Hematopoietic multipotent progenitor cell (in vitro differentiated cells): ENCODE measurements at places on chromosomes 3 and 15.
A peak's percentile ranks its signal among the peaks of the same experiment; 100 is the strongest.

DNA sequence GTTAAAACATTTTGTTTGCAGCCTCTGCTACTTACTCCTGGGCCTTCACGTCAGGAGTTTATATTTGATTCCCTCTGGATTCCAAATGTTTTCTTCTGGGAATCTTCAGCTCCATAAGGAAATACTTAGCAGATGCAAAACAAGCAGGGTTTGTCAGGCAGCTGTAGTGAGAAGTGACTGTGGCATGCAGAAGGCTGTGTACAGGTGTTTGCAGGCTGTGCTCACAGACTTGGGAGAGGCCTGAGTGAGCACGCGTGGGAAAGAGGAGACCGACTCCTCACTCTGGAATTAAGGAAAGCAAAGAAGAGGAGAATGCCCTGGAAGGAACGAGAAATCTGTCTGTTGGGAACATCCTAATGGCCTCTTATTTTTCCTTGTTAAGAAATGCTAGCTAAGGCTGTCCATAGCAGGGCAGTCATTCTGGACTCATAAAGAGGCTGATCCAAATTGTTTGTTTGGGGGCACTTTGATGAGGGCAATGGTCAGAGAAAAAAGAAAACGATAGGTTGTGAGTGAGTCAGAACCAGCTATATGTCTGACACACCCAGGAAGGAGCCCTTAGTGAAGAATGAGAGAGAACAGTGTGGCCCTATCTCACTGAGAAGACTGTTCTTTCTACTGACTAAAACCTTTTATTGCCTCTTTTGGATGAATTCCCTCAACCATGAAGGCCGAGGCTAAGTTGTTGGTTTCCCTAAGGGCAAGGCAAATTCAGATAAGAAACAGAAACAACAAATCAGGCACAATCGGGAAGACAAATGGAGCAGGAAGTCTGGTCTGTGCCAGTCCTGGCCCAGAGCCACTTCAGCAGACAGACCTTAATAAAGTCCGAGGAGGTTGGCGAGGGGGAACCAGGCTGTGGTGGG, 82.6 kb downstream of the TGFBR2 start:
- DNase-seq = no peak

GRCh38 chr3:187750006-187750512, 4.8 kb upstream of the BCL6 start:
- no peak for DNase-seq

- no peak for DNase-seq
These were observed 34.8 kb upstream of the RAB6B start for GRCh38 chr3:133930341-133930933.

- DNase-seq = peak; percentile 76
These were observed 111.5 kb downstream of the ZNF609 start for GRCh38 chr15:64571857-64572291.

- no peak for DNase-seq
These were observed 50.6 kb upstream of the NMNAT3 start for GRCh38 chr3:139728414-139728813.

DNA sequence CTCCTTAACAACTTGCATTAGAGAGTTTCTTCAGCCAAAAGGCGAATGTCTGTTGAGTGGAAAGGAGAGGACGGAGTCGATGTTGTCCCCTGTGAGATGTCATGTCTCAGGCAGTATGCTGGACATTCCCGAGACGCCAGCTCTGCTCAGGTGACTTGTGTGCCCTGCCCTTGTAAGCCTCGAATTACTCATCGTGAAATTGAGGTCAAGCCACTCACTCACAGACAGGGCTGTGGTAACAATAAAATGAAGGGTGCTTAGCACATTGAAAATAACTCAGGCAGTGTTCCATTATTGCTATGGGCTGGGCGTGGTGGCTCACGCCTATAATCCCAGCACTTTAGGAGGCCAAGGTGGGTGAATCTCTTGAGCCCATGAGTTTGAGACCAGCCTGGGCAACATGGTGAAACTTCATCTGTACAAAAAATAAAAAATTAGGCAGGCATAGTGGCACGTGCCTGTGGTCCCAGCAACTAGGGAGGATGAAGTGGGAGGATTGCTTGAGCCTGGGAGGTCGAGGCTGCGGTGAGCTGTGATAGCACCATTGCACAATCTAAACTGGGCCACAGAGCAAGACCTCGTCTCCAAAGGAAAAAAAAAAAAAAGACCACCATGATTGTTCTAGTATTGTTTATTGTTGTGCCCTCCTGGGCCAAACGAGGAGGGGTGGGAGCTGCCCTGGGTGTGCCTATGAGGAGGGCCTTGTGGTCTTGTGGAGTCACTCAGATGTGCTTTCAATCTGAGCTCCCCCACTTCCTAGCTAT, 214.4 kb downstream of the THSD4 start:
- DNase-seq = no peak

- no peak for DNase-seq
These were observed 28.8 kb downstream of the LYZL4 start for GRCh38 chr3:42381551-42382082.

DNA sequence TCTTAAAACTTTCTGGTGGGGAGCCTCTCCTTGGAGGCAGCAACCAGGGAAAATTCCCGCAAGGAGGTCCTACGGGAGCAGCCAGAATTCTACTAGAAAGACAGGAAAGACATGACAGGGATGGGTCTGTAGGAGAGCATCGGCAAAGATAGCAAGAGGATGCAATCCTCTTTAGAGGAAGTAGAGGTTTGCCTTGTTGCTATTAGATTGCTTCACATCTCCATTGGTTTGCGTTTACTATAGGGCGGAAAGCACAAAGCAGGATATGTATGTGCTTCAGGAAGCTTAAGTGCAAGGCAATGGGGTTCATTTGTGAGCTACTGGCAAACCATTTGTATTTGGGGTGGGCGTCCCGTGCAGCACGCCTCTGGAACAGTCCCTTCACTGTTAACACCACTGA, 193.0 kb downstream of the RORA start:
- no peak for DNase-seq

- no peak for DNase-seq
These were observed 33.0 kb downstream of the MYZAP start for GRCh38 chr15:57624730-57625129.

DNA sequence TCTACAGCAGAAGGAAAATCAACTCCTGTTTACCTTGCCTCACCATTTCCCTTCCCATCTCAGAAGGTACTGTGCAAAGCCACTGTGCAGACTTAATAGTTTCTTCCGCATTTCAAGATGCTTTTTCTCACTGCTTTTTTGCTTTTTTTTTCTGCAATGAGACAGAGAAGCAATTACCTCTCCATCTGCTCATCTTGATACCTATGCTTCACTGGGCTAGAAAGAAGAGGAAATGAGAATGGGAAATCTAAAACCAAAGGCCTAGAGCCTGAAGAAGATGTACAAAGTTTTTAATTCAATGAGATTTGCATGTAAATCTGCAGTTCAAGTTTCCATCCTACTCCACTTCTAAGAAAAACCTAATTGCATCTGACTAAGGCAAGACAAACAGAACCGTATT, 238.1 kb upstream of the SETMAR start:
- DNase-seq = no peak

GRCh38 chr15:96783746-96784145, 453.2 kb downstream of the NR2F2 start:
- no peak for DNase-seq

- no peak for DNase-seq
These were observed 142.9 kb upstream of the BFSP2 start for GRCh38 chr3:133256787-133257483.

GRCh38 chr3:108060331-108060730, 30.5 kb downstream of the CD47 start:
- DNase-seq = no peak

DNA sequence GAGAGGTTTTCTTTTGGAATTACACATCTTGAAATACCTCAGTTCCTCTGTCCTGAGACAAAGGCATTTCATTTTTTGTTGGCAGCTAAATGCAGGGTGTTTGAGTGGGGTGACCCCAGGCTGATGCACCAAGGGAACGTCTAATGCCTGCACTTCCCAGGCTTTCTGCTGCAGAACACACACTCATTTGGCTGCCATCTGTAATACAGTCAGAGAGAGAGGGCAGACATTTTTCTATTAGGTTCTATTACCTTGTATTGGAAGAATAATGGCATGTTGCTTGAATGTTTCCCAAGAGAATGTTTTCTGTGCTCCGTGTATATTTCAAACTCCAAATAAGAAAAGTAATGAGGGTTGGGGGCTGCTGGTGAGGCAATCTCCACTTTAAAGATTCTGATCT, 87.1 kb downstream of the PTPRG start:
- no peak for DNase-seq

- no peak for DNase-seq
These were observed 37.4 kb downstream of the FAIM start for GRCh38 chr3:138646008-138646407.

- no peak for DNase-seq
These were observed 201.9 kb upstream of the ARPP21 start for GRCh38 chr3:35437381-35437780.

GRCh38 chr15:74297887-74298286, 61.8 kb downstream of the CCDC33 start:
- DNase-seq = no peak

GRCh38 chr3:35745802-35746484, 106.6 kb downstream of the ARPP21 start:
- DNase-seq = no peak

DNA sequence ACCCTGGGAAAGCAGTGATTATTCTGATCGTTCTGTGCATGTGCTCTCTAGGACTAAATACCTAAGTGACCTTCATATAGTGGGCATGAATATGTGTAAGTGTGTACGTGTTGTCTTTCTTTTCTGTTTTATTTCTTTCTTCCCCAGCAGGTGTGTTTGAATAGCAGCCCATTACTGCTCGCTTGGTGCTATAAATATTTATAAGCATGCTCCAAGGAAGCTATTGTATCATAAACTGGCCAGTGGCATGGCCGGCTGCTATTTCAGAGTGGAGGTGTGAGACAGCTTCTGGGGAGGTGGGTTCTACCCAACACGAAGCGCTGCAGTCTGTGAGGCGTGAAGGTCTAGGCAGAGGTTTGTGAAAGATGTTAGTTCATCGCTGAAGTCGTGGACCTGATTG, 641.8 kb downstream of the NTRK3 start:
- DNase-seq = no peak

- no peak for DNase-seq
These were observed 812.3 kb downstream of the NSUN3 start for GRCh38 chr3:94875149-94875548.

GRCh38 chr15:99211926-99212325, 37.5 kb downstream of the TTC23 start:
- DNase-seq = no peak

GRCh38 chr3:81951106-81951505, 189.7 kb upstream of the GBE1 start:
- no peak for DNase-seq

DNA sequence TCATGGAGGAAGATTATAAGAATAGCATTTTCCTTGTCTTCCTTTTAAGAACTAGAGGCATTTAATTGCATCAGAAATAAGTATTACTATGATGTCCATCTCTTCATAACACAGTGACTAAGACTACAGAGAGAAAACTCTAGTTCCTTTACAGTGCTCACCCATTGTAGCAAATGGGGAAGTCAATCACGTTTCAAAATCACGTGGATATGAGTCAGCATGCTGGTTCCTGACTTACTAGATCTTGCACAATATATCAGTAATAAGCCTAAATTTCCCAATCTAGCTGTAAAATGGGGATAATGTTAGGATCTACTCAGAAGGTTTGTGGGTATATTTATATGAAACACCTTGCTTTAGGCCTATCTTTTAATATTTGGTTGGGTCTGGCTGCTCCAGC, 254.8 kb upstream of the EOMES start:
- DNase-seq = peak; percentile 33

- DNase-seq = no peak
These were observed 297.5 kb upstream of the LYSMD4 start for GRCh38 chr15:100030586-100031229.

DNA sequence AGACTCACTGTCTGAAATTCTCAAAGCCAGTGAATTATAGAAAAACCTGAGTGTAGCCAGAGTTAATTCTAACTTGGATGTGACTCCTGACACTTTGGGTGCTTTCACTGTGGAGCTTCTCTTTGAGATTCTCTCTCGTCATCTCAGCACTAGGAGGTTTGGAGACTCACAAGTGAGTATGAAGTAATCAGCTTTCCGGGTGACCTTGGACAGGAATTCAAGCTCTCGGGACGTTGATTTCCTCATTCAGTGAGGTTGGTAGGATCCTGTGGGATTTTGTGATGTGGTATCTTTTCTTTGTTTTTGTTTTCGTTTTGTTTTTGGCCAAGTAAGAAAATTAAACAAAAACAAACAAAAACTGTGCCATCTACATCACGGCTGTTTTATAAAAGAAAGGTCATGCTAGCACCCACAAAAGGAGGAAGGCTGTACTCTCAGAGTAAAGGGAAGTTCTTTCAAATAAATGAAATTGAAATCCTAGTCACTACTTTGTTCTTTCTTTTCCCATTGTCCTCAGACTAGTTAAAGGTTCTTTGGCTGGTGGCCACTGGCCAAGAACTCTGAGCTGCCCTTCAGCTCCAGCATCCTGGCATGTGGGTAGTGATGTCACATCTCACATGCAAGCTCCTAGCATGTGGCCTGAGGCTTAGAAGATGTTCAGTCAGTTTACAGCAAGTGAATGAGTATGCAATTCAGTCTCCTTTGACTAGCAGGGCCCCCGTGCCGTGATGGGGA, 263.3 kb upstream of the TPM1 start:
- DNase-seq = no peak

GRCh38 chr15:32685576-32685975, 32.2 kb upstream of the GREM1 start:
- DNase-seq = no peak

DNA sequence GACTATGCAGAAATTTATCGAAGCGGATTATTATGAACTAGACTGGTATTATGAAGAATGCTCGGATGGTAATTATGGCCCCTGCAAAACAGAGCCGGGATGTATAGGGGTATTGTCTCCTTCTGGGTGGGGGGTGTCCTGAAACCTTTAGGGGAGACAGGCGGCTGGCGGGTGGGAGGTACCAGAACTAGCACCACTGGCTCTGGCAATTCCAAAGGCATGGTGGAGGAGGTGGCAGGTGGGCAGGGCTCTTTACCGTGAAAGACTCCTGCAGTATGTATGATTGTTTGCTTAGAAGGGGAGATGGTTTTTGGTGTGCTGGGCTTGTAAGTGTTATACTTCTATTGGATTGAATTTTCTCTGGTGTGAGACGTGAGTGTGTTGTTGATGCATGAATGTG, 58.4 kb downstream of the TRAK1 start:
- DNase-seq = no peak

DNA sequence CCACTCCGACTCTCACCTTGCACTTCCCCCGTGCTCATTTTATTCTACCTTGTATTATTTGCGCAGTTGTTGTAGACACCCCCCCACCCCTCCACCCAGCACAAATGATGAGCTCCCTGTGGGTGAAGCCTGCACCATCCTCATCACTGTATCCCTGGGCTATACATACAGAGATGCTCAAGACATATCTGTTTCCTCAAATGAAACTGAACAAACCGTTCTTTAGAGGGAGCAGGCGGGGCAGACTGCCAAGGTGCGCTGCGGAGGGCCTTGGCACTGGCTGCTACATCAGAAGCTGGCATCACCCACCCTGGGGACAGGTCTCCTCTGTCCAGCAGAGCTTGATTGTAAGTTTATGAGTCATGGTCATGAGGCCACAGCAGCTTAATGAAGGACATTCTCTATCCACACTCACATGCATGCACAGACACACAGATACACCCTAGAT, 29.0 kb downstream of the ADCY5 start:
- no peak for DNase-seq
